Activated T-cell treated with anti-CD3 and anti-CD28 coated beads, Interleukin-2, amount 50 U/mL, for 24 hours (primary cell): ENCODE measurements at places on chromosomes 12 and 14.

- DNase-seq: no peak
Observed at GRCh38 chr12:58225203-58225877, 284.0 kb downstream of the ATP23 start.

GRCh38 chr12:111818340-111818739, 23.7 kb upstream of the MAPKAPK5 start:
- DNase-seq: no peak

DNA sequence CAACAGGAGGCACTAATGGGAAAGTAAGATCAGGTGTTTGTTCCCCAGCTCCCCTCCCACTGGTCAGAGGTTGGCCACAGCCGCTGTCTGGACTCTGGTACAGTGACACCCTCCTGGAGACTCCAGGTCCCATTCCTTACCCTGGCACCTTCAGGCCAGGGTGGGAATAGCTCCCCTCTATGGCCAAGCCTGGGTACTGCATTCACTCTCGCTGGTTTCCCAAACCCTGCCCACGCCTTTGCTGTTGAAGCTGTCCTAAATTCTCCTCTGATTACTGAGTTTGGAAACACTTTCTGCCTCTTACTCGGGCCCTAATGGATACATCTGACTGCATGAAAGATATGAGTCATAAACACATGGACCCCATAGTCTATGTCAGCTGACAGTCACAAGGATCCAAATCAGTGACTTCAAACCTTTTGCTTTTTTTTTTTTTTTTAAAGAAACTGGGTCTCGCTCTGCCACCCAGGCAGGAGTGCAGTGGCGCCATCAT, 17.9 kb downstream of the HRK start:
- DNase-seq: peak; percentile 33

- no peak for DNase-seq
Observed at GRCh38 chr12:101925361-101925760, 48.0 kb downstream of the DRAM1 start.

- no peak for DNase-seq
Observed at GRCh38 chr14:100791348-100791735, 34.6 kb upstream of the MEG3 start.

DNA sequence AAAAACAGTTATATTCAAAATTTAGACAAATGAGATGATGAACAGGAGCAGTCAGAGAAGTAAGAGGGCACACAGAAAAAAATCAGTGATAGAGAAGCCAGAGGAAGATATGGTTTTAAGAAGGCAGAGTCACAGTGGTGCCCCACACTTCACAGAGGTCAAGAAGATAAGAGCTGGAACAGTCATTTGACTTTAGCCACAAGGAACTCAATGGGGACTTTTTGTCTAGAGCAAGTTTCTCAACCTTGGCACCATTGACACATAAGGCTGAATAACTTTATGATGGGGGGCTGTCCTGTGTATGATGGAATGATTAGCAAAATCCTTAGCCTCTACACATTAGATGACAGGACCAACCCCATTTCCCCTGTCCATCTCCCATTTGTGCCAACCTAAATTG, 172.8 kb upstream of the PLEKHG7 start:
- no peak for DNase-seq

GRCh38 chr14:105201156-105201924, 20.2 kb upstream of the NUDT14 start:
- no peak for DNase-seq

DNA sequence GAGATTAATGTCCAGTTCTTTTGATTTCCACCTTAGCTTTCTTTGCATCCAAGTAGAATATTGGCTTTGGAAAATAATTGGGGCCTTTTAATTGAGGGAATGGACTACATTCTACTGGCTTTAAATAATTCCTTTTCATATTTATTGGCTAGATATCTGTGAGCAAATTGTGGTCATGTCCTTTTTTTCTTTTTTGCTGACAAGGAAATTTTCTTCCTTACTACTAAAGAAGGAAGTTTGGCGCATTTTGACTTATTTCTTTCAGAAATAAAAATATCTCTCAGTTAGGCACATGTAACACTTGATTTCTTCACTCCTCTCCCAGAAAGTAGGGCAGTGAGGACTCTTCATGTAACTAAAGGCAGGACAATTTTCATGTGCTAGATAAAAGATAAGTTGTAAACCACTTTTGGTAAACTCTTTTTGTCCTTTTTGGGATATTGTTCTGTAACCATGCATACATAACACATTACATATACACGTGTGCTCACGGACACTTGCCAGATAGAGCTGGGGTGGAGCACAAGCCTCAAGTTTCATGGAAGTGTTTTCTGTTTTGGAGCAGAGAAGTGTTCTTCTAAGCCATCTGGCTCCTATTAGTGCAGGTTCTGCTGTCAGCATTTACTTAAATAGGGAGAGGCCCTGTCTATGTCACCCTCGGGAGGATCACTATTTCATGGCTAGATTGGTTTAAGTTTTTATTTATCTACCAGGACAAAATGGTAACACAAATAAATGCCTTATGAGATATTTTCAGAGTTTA, 85.1 kb upstream of the LRIG3 start:
- DNase-seq: no peak
